Stimulated activated CD4-positive, alpha-beta T cell treated with anti-CD3 and anti-CD28 coated beads, Interleukin-12 subunit alpha, Interleukin-12 subunit beta, amount 100 ng/mL, for 48 hours (primary cell): ENCODE measurements at places on chromosomes 1 and 21.

GRCh38 chr1:245763873-245764331 lies 609.1 kb downstream of the KIF26B start:
- DNase-seq = no peak

DNA sequence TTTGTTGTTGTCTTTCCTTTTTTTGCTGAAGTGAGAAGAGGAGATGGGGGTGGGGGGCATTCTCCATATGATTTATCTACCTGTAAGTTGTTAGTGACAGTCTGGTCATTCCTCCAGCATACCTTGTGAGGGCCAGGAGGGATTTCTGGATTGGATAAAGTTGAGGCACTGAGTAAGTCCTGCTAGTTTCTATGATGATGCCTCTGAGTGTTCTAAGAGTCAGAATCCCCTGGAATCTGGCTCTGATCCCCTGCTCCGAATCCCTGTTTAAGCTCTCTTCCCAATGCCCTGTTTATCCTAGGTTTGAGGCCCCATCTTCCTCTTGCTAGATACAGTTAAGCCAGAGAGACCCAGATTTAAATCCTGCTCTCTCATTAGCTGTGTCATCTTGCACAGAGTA lies 83.2 kb upstream of the HOOK1 start:
- DNase-seq = no peak

GRCh38 chr1:46464013-46464548 lies 25.6 kb upstream of the DMBX1 start:
- no peak for DNase-seq

DNA sequence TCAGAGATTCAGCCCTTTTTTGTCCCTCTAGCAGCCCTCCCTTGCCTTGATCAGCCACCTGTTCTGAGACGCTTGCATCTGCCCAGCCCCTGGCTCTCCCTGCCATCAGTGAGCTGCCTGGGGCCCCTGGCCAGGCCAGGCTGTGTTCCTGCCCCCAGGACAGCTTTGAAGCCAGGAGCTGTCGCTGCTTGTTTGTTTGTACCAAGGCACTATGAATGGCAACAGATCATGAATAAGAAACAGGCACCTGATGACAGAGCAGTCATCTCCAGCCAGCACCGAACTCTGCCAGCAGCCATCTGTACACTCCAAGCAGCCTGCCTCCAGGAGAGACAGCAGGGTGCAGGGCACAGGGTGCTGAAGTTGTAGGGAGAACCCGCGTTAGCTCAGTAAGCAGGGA lies 8.1 kb upstream of the VWA5B1 start:
- DNase-seq = no peak

DNA sequence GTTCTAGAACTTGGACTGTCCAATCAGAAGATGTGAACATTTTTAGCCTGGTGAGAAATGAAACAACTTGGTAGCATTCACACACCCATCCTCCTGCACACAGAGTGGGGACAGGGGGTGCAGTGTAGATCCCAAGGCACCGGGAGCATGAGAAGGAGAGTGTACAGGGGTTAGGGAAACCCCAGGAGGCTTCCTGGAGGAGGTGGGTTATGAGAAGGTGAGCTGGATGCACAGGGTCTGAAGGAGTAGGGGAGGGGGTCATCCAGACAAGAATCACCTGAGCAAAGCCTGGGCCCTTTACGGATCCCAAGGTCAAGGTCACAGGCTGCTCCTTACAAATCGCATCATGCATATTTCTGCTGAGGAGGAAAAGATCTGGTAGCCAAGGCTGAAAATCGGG lies 117.5 kb upstream of the TMPRSS2 start:
- no peak for DNase-seq

DNA sequence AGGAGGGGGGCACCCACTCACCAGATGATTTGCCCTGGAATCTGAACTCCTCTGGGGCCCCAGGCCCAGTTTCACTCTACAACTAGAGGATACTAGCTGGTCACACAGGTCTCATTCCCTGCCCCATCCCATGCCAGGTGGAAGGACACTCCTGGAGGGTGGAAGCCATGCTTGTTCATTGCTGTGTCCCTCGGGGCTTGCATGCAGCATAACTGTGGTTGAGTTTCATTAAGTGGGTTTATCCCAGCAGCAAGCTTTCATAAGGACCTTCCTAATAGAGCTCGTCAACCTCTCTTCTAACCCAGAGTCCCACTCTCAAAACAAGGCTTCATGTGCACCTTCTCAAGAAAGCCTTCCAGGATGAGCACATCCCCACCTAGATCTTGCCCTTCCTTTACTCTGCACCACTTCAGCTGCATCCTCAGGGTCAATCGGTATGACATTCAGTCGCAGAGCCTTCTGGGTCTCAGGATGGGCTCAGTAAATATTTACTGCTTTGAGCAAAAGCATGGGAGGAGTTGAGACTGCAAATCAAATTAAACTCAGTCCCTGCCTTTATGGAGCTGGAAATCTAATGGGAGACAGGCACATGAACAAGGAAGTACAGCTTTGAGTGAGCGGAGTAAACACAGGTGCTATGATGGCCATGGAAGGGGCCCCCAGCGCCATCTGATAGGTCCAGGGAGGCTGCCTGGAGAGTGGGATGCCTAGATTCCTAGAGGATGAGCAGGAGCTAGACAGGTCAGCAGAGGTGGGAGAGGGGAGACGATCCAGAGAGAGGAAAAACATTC lies 32.3 kb downstream of the LAMB3 start:
- no peak for DNase-seq

DNA sequence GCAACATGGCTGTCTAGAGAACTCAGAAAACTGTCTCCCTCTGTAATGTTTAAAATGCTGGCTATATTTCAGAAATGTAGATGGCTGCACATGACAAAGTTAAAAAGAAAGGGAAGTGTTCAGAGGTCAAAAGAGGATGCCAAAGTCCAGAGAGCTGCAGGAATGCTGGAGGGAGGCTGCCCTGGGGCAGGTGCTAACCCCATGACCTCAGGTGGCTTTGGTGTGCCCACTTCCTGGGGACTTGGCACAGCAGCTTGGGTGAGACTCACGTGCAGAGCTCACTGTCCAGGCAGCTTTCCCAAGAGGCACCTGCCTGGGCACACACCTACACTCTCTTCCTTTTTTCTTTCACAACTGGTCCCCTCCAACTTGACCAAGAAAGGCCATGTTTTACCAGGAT lies 256.4 kb downstream of the KCNJ6 start:
- DNase-seq = no peak

GRCh38 chr1:10539411-10540043 lies 64.8 kb downstream of the PEX14 start:
- no peak for DNase-seq

DNA sequence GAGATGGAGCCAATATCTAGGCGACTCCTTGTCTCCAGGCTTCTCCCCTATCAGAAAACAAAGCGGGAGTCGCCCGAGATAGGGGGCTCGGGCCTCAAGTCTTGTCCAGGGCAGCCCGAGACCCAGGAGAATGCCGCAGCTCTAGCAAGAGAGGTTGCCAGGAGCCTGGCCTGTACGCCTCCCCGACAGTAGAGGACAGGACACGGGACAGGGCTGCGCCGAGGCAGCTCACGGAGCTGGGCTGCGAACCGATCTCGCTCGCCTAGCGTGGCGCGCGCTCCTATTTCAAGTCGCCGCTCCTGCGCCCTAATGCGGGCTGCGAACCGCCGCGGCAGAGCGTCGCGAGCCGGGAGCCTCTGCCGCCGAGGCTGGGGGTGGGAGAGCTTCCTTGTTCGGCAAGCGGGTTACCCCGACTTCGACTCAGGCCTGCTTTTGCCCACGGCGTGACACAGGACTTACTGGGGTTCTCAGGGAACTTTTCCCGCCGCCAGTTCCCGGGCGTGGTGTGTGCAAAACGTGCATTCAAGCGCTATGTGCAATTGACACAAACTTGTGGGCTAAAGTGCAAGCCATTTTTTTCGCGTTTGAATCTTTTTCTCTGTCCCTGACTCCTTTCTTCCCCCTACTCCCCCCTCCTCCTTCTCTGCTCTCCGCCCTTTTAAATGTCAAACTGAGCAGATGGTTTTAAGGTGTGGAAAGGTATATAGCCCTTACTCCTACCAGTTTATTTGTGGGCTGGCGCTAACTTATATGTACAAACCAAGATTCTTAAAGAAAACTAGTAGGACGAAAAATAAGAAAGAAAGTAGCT lies 2.4 kb upstream of the PROX1 start:
- no peak for DNase-seq

DNA sequence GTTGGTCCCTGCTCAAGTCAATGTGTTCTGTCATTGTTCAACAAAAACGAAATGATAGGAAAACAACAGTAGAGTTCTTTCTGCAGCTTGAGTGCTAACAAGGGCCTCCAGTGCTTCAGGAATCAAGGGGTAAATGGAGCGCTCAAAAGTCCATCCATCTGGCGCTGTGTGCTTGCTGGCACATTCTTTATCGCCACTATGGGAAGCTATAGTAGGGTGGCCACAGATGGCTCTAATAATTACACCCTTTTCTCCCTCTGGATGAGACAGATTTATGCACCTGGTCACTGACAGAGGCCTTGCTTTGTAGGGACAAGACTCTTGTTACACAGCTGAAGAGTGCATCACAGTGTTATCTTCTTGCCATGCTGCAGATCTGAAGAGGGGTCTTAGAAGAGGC lies 136.0 kb downstream of the GDAP2 start:
- DNase-seq = no peak
